Osteoblast (primary cell): ENCODE measurements at places on chromosomes 7 and 10.

DNA sequence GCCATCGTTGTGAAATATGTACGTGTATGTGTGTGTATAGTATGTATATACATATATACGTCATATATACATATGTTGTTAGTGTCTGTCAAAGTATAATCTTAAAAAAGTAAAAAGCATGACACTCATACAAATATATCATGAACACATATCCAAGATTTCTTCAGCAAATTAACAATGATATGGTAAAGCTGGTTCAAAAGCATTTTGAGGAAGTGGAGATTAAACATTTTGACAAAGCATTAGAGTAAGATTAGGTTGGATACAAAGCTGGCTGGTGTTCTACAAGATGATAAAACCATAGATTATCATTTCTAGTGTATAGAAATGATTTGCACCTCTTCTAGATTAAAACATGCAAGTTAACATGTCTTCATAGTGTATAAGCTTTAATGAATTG, 771 bp upstream of the NUDCD3 start:
- peaks cover 11% of the 10 kb centered on the region for H3K4me1 ChIP-seq
- H3K4me3 ChIP-seq = peak overlapping the region; percentile 87
- peak; percentile 2 for DNase-seq
- H3K27me3 ChIP-seq = peaks cover 7% of the 10 kb centered on the region

DNA sequence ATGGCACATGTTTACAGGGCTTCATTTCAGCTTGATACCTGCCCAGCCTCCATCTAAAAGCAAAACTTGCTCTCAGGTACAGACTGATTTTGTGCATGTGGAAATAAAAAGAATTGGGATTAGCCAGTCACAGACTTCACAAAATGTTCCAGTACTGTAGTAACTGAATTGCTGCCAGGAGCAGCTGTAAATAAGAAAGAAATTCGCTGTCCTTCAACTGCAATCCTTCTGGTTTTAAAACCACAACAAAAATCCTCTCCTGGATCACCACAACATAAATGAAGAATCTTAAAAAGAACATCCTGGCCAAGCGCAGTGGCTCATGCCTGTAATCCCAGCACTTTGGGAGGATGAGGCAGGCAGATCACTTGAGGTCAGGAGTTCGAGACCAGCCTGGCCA, 3.9 kb upstream of the MIOS start:
- H3K27ac ChIP-seq = no peak overlapping the region
- H3K4me3 ChIP-seq = no peak overlapping the region
- H3K27me3 ChIP-seq = no peaks in the 10 kb centered on the region
- H3K36me3 ChIP-seq = no peaks in the 10 kb centered on the region

DNA sequence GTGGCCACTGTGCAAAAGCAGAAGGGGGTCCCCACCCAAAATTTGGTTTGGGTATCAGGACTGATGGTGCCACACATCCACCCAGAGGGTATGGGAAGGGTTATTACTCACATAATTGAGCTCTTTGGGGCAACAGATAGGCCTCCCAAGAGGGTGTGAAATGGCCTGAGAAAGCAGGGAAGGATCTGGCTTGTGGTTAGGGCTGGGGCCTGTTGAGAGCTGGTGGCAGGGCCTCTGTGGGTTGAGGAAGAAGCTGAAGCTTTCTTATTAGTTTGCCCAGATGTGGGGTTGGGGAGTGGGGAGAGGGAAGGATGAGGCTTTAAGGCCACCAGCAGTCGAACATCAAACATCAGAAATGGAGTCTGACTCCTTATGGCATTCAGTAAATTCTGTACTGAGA, 18.3 kb upstream of the MKI67 start:
- no peaks in the 10 kb centered on the region for H3K36me3 ChIP-seq
- DNase-seq = no peak
- no peak overlapping the region for H3K4me3 ChIP-seq
- H3K27me3 ChIP-seq = no peaks in the 10 kb centered on the region
- H3K4me1 ChIP-seq = peaks cover 10% of the 10 kb centered on the region
- no peak overlapping the region for H3K27ac ChIP-seq

DNA sequence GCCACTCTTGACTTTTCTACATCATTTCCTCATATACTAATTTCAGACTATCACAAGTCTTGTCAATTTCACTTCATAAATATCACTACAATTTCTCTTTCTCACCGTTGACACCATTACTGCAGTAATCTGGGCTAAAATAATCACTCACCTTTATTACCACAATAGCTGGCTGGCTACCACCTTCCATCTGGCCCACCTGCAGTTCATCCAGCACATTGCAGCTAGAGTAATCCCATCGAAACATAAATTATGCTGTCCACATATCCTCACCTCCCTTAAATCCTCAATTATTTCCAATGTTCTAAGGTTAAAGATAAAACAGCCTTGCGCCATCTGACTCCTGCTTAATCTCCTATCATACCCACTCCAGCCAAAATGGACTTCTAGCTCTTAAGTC, 16.0 kb downstream of the DGKB start:
- no peaks in the 10 kb centered on the region for H3K27me3 ChIP-seq
- DNase-seq = no peak
- no peaks in the 10 kb centered on the region for H3K4me1 ChIP-seq
- H3K4me3 ChIP-seq = no peak overlapping the region
- no peaks in the 10 kb centered on the region for H3K36me3 ChIP-seq
- H3K27ac ChIP-seq = no peak overlapping the region

- DNase-seq = no peak
- H3K36me3 ChIP-seq = no peaks in the 10 kb centered on the region
- H3K4me3 ChIP-seq = no peak overlapping the region
- no peaks in the 10 kb centered on the region for H3K27me3 ChIP-seq
Observed at GRCh38 chr10:115555887-115556402, 462.8 kb downstream of the ATRNL1 start.

GRCh38 chr10:111921821-111922220, 261.7 kb downstream of the GPAM start:
- H3K27ac ChIP-seq = no peak overlapping the region
- H3K27me3 ChIP-seq = no peaks in the 10 kb centered on the region
- H3K4me1 ChIP-seq = no peaks in the 10 kb centered on the region
- no peak overlapping the region for H3K4me3 ChIP-seq
- DNase-seq = no peak

GRCh38 chr7:79240413-79240812, 213.1 kb downstream of the MAGI2 start:
- DNase-seq = no peak
- no peaks in the 10 kb centered on the region for H3K27me3 ChIP-seq
- no peak overlapping the region for H3K27ac ChIP-seq
- H3K36me3 ChIP-seq = no peaks in the 10 kb centered on the region

GRCh38 chr7:79281426-79281825, 172.0 kb downstream of the MAGI2 start:
- H3K4me1 ChIP-seq = peaks cover 50% of the 10 kb centered on the region
- no peaks in the 10 kb centered on the region for H3K36me3 ChIP-seq
- DNase-seq = no peak
- H3K27ac ChIP-seq = peak overlapping the region; percentile 75
- no peaks in the 10 kb centered on the region for H3K27me3 ChIP-seq

DNA sequence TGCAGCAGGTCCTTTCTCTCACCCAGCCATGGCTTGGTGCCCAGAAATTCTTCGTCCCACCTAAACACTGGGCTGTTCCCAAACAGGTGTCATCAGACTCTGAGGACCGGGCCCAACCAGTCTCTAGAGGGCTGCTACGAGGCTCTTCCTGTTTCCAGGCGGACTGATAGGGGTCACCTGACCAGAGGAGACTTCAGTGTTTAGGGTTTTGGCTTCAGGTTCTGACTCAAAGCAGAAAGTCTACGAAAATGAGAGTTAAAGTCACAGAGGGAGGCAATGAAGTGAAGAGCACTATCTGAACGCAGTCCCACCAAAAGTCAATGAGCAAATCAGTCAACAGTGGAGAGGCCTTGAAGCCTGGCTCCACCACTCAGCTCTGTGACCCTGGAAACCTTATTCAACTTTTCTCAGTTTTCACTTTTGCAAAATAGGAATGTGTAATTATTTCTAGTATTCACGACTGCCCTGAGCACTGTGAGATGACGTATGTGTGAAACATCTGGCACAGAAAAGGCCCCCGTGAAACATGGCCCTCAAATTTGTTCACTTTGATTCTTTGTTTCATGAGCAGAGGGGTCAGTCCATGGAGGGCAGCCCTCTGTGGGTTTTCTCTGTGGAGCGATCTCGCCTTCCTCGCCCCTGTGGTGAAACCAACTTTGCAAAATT, 189.9 kb upstream of the PDE1C start:
- no peaks in the 10 kb centered on the region for H3K4me1 ChIP-seq
- H3K4me3 ChIP-seq = no peak overlapping the region
- H3K27ac ChIP-seq = no peak overlapping the region
- no peaks in the 10 kb centered on the region for H3K27me3 ChIP-seq
- DNase-seq = no peak

GRCh38 chr10:651692-652091, 37.8 kb downstream of the DIP2C start:
- H3K27ac ChIP-seq = peak overlapping the region; percentile 19
- no peaks in the 10 kb centered on the region for H3K36me3 ChIP-seq
- peaks cover 12% of the 10 kb centered on the region for H3K4me1 ChIP-seq
- no peaks in the 10 kb centered on the region for H3K27me3 ChIP-seq

DNA sequence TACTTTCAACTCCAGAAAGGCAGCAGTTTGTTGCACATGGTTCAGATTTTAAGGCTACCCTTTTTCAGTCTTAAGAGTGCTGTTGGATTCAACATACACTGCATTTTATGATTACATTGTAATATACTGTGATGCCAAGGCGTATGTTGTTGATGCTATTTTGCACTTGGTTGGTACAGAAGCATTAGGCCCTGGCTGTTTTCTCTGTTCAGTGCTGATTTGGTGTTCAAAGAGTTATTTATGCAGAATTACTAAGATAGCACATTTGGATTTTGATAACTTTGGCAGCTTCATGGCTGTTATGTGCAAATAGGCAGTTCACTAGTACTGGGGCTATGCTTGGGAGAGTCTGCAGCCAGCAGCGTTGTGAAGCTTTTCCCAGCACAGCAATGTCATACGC, 7.8 kb downstream of the GPR158 start:
- no peaks in the 10 kb centered on the region for H3K36me3 ChIP-seq
- no peak overlapping the region for H3K4me3 ChIP-seq
- peaks cover 7% of the 10 kb centered on the region for H3K27me3 ChIP-seq
- DNase-seq = no peak
- no peaks in the 10 kb centered on the region for H3K4me1 ChIP-seq
- H3K27ac ChIP-seq = no peak overlapping the region

DNA sequence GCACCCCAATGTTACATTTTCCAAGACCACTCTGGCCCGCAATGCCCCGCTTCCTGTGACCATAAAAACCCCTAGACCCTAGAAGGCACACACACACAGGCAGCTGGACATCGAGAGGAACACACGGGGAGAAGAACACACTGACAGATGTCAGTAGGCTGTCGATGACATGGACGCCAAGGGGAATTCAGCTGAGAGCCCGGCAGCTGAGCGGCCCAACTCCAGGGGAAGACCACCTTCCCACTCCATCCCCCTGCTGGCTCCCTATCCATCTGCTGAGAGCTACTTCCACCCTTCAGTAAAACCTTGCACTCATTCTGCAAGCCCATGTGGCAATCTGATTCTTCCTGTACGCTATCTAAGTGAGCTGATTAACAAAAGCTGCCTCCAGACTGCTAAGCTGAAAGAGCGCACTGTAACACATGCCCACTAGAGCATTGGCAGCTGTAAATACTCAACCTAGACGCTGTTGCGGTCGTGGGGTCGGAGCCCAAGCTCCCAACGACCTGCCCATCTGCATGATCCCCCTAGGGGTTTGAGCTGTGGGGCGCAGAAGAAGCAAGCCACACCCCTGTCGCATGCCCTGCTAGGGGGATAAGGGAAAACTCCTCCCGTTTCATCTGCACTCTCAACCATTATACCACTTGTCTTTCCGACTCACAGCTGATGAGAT, 843.6 kb upstream of the POT1 start:
- no peak overlapping the region for H3K27ac ChIP-seq
- no peaks in the 10 kb centered on the region for H3K27me3 ChIP-seq
- DNase-seq = no peak
- H3K4me3 ChIP-seq = no peak overlapping the region

- no peaks in the 10 kb centered on the region for H3K27me3 ChIP-seq
- H3K4me1 ChIP-seq = no peaks in the 10 kb centered on the region
- H3K36me3 ChIP-seq = no peaks in the 10 kb centered on the region
- H3K4me3 ChIP-seq = no peak overlapping the region
Observed at GRCh38 chr7:96415293-96415940, 93.5 kb upstream of the SLC25A13 start.

DNA sequence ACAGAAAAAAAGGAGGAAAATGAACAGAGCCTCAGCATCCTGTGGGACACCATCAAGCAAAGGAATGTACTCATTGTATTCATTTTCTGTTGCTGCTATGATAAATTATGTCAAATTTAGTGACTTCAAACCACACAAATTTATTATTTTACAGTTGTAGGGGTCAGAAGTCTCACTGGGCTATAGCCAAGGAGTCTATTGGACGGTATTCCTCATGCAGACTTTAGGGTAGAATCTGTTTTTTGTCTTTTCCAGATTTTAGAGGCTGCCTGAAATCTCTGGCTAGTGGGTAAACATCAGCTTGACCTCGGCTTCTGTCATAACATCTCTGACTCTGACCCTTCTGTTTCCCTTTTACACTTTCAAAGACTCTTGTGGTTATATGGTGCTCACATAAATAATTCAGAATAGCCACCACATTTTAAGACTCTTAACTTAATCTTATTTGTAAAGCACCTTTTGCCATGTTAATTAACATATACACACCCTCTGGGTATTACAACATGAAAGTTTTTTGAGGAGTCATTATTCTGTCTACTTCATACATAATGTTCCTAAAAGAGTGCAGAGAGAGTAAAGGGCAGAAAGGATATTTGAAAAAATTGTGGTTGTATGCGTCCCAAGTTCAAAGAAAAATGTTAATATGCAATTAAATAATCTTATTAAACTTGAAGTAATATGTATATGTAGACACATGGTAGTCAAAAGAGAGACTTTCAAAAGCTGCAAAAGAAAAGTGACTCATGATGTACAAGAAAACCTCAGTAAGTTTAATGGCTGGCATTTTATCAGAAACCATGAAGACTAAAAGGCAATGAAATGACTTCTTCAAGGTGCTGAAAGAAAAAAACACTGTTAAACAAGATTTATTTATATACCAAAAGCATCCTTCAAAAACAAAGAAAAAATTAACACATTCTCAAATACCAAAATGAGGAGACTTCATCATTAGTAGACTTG, 70.8 kb upstream of the MEOX2 start:
- H3K27me3 ChIP-seq = no peaks in the 10 kb centered on the region
- no peaks in the 10 kb centered on the region for H3K36me3 ChIP-seq
- no peak overlapping the region for H3K4me3 ChIP-seq
- peak; percentile 21 for DNase-seq
- H3K27ac ChIP-seq = peak overlapping the region; percentile 11

GRCh38 chr10:71725998-71726579, 6.5 kb upstream of the C10orf105 start:
- H3K27ac ChIP-seq = no peak overlapping the region
- no peaks in the 10 kb centered on the region for H3K36me3 ChIP-seq
- peak; percentile 94 for DNase-seq
- no peaks in the 10 kb centered on the region for H3K4me1 ChIP-seq
- no peaks in the 10 kb centered on the region for H3K27me3 ChIP-seq
- no peak overlapping the region for H3K4me3 ChIP-seq

- H3K27me3 ChIP-seq = no peaks in the 10 kb centered on the region
- DNase-seq = no peak
- H3K4me1 ChIP-seq = peaks cover 6% of the 10 kb centered on the region
- H3K27ac ChIP-seq = no peak overlapping the region
- H3K4me3 ChIP-seq = no peak overlapping the region
- no peaks in the 10 kb centered on the region for H3K36me3 ChIP-seq
Observed at GRCh38 chr7:5183155-5183554, 6.9 kb upstream of the WIPI2 start.
